Stimulated activated naive CD8-positive, alpha-beta T cell treated with anti-CD3 and anti-CD28 coated beads, Interleukin-15, amount 100 ng/mL, for 72 hours (primary cell): ENCODE measurements at places on chromosomes 6 and 20.

GRCh38 chr6:151475653-151476523 lies 17.9 kb upstream of the CCDC170 start:
- peak; percentile 23 for DNase-seq

GRCh38 chr20:41848180-41848579 lies 230.0 kb upstream of the CHD6 start:
- DNase-seq: no peak

GRCh38 chr20:38147163-38147562 lies 17.9 kb downstream of the TGM2 start:
- no peak for DNase-seq

DNA sequence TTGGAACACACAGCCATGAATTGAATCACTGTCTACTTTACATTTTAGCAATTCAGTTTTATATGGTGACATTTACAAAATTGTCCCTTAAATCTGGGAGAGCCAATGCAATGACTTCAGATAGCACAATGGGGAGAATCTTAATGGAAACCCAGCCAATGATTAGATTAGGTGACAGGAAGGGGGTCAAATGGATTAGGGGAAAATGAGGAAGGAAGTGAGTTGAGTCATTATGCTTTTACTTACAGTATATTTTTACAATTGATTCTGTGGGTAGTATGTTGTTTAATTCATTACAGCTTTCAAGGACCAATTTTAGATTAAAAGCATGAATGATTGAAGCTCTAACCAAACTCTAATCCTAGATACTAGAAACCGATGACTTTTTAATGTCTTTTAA lies 229.8 kb downstream of the SOX4 start:
- no peak for DNase-seq

DNA sequence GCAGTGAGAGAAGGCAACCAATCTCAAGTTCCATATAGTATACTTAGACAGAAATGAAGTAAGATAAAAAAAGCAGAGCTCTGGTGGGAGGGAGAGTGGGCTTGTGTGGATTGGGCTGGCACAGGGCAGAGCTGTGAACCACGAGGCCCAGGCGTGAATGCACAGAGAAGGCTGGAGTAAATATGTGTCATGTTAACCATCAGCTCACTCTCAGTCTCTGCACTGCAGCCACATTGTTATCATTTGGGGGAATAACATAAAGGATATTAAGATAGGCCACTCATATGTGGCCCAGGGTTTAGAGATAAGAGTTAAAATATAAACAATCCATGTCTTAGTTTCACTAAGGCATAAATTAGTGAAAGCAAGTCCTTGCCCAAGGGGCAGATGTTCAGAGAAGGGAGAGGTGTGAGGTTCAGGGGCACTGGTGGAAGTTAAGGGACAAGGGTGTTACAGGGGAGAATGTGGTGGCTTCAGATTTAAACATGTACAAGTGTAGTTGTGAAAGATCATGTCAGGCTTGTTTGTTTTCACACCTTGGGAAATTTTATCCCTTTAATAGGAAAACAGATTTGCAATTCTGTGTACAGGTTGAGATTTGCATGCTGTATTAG lies 14.4 kb downstream of the GMPR start:
- DNase-seq: no peak

DNA sequence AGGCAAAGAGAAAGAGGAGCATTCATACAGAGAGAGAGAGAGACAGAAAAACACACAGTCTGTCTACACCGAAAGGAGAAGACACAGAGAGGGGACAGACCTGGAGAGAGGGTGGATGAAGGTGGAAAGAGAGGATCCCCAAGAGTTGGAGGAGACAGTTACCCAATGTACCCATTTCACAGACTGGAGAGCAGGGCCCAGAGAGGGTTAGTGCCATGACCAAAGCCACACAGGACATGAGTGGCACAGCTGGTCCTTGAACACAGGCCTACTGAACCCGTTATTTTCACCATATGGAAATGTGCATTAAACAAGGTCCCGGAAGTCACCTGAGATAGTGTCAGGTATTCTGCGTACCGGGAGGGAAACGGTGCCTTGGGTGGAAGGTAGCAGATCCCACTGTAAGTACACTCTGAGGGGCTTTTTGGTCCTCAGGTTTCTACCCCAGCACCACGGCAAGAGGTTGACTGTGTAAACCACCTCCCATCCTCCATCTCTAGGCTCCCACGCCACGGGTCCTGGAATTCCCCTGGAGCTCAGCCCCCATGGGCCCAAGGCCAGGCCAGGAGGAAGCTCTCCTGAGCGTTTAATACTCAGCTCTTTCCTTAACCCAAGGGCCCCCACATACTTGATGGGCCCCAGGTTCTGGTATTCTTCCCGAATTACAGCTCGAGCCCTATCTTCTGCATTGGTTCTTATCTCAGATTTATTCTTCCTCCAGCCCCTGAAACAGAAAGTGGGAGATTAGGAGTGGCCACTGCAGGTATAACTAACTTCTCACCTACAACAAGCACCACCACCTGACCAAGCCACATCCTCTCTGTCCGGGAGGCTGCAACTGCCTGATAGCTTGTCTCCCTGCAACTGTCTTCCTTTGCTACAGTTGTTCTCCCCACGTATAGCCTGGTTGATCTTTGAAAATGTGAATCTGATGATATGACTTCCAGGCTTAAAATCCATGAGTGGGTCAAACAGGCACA lies 38.4 kb upstream of the OCSTAMP start:
- no peak for DNase-seq

DNA sequence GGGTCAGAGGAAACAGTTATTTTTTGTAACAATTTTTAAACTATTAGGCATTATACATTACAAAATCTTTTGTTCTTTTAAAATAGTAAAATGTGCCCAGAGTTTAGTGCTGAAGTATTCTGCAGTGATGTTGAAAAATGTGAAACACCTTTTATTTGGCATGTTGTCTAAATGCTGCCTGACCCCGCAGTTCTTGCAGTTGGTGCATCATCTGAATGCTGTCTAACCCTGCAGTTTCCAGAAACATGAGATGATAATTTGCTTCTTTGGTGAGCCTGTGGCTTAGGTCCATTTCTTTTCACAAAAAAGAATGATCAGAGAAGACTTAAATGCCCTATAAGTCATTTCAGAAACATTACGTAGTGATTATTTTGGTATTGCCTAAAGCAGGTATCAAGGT lies 82.4 kb downstream of the RNF217 start:
- no peak for DNase-seq

DNA sequence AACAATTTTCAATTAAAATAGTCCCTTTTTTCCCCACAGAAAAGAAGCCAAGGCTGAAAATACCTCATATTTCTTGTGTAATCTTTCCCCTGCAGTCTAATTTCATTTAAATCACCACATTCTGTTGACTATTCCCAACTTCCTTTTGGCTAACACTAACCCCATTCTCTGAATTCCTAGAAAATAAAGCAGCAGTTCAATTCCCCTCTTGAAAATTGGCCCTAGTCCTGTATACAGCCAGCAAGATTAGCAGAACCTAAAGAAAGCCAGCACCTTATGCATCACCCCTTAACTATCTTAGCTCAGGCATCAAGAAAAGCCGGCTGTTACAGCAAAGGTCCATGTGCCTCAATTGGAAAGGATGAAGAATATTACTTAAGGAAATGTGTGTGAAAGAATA lies 69.7 kb downstream of the MDN1 start:
- DNase-seq: no peak

- no peak for DNase-seq
Measured at GRCh38 chr20:51429144-51429482, 113.4 kb downstream of the NFATC2 start.

DNA sequence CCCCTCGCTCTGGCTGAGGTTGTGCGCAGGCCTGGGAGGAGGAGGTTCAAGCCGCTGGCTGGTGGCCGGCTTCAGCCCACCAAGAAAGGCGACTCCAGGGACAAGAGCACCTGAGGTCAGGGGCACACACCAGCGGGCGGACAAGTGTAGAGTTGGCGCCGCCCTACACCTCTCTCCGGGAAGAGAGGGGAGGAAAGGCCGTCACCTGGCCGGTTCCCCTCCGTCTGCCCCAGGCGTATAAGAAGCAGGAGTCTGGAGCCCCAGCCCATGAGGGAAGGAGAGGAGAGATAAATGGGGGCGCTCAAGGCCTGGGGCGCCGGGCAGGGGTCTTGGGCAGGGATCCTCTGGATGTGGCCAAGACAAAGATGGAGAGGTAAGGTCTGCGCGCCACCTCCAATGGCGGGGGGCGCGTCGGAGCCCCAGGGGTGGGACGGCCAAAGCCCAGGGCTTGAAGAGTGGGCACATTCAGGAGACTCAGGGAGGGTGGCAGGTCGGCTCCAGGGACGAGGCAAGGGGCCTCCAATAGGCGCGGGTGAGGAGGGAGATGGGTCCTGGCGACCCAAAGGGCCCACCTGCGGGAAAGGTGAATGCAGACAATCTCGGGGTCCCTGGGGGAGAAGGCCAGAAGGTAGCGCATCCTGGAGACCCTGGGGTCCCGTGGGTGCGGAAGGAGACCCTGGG lies 826 bp downstream of the RIMS4 start:
- DNase-seq: no peak

- no peak for DNase-seq
Measured at GRCh38 chr6:21873562-21873961, 280.0 kb downstream of the SOX4 start.

DNA sequence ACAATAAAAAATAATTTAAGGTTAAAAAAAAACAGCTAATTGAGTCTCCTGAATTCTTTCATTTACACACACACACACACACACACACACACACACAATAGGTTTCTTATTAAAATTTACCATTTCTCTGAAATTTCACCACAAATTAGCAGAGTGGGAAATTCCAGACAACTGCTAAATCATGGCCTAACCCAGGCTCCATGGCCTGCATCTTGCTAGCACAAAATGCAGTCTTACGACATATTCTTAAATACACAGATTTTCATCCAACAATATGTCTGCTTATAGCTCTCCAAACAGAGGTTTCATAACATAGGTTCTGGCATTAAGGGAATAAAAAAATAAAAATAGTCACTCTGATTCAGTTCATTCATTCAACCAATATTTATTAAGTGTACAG lies 46.9 kb downstream of the SOD2 start:
- DNase-seq: no peak

GRCh38 chr6:142374965-142375733 lies 73.3 kb downstream of the ADGRG6 start:
- DNase-seq: no peak

DNA sequence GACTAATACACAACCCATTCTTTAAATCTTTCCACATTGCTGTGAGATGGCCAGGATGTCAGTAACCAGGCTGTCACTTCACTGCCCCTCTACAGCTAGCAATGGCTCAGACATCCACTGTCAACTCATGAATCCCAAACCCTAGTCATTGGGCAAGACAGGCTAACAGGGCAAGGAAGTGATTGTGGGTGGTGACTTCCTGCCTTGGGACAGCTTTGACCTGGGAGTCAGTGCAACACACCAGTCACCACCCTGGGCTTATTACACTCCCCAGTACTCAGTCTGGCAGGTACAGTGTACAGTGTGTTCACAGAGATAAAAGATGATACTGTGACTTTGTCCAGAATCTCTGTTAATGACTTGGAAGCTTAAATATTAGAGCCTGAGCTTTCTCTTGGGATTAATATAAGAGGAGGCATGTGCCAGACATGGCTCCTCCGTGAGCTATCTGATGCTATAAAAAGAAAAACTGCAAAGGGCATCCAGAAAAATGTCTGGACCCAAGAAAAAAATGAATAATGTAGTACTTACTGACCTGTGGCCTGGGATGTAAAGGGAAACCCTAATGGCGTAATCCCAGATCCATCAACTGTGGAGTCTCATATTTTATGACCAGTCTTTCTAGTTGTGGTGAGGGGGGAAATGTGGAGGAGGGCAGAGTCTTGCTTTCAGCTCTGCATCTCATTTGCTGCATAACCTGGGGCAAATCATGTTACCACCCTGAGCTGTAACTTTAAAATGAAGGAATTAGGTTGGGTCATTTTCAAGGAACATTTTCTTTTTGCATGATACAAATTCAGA lies 244.4 kb downstream of the SLC24A3 start:
- DNase-seq: no peak

DNA sequence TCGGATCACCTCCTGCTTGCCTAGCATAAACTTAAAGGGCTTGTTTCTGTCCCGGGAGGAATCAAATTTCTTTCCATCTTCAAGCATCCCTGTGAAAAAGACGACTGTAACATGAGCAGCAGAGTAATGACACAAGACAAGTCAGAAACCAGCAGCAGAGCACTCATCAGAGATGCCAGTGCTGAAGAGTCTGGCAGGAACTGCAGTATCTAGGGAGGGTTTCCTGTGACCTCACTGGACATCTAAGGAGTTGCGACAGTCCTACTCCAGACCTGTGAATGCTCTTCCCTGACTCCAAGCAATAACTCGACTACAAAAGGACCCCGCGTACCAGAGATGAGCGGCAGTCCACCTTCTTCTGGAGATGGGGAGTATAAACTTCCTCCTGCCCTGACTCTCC lies 17.3 kb downstream of the FKBP1A start:
- no peak for DNase-seq

- DNase-seq: no peak
Measured at GRCh38 chr20:61869750-61870507, 195.8 kb downstream of the TAF4 start.

DNA sequence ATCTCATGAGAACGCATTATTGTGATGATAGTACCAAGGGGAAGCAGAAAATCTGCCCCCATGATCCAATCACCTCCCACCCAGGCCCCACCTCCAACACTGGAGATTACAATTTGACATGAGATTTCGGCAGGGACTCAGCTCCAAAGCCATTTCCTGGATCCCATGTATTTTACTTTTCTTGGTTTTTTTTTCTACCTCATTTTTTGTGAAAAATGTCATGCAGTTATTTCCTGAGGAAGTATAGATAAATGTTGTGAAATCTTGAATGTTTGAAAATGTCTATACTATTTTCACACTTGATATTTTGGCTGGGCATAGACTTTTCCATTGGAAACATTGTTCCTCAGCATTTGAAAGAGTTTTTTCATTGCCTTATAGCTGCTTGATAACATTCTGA lies 9.1 kb upstream of the BRPF3 start:
- no peak for DNase-seq

GRCh38 chr6:89034586-89035251 lies 45.8 kb upstream of the PNRC1 start:
- DNase-seq: no peak

DNA sequence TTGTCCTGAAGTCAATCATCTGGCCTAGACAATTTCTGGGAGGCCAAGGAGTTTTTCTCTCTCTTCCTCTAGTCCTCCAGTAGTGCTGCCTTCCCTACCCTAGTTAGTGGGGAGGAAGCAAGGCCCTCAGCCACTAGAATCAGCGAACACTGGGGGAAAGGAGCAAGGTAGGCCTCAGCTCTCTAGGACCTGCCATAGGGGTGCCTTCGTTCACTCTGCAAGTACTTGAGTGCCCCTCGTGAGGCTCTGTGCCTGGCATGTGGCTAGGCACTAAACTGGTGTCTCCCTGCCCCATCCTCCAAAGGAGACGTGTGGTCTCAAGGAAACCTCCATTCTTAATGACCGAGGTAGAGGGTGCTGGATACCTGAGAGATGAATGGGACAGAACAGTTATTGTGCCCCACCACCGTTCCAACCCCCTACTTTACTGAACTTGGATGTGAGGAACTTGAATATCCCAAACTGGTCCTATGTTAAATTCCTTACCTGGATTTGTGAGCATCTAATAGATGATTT lies 1.1 kb downstream of the DEF6 start:
- DNase-seq: no peak

- no peak for DNase-seq
Measured at GRCh38 chr6:134634966-134635365, 314.9 kb downstream of the ALDH8A1 start.
